T47D (cell line): ENCODE measurements at places on chromosomes 12 and 14.

GRCh38 chr12:115583591-115583990 is 693.9 kb downstream of the MED13L start:
- DNase-seq: no peak

GRCh38 chr14:33938131-33938949 is 12.5 kb downstream of the EGLN3 start:
- DNase-seq: peak; percentile 73

DNA sequence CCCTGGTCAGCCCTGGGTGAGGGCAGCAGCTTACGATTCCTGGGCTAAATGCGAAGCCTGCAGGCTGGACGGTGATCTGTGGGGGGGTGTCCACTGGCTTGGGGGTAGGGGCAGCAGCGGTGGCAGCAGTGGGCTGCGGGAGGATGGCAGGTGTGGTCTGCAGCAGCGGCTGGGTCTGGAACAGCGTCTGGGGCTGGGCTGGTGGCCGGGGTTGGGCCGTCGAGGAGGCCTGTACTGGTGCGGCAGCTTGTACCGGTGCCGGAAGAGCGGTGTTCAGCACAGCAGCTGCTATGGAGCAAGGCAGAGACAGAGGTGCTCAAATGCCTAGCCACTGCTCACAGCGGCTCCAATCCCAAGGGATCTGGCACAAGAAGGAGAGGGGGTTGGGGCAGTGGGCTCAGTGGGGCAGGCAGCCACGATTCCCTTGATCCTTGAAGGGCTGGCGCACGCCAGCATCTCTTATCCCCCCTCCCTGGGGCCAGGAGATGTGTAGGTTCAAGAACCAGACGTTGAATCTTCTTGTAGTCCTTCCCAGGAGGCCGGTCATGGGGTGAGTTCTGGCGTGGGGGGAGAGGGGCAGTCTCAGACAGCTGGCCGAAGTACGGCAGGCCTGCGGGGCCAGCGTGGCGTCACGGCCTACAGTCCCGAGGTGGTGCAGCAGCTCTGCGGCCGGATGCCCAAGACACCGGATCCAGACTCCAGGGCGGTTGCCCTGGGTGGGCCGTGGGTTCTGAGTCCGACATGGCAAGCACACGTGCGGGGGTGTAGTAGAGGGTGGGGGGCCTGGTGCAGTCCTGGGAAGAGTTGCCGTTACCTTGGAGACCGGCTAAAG is 19.9 kb downstream of the POU6F1 start:
- DNase-seq: no peak

DNA sequence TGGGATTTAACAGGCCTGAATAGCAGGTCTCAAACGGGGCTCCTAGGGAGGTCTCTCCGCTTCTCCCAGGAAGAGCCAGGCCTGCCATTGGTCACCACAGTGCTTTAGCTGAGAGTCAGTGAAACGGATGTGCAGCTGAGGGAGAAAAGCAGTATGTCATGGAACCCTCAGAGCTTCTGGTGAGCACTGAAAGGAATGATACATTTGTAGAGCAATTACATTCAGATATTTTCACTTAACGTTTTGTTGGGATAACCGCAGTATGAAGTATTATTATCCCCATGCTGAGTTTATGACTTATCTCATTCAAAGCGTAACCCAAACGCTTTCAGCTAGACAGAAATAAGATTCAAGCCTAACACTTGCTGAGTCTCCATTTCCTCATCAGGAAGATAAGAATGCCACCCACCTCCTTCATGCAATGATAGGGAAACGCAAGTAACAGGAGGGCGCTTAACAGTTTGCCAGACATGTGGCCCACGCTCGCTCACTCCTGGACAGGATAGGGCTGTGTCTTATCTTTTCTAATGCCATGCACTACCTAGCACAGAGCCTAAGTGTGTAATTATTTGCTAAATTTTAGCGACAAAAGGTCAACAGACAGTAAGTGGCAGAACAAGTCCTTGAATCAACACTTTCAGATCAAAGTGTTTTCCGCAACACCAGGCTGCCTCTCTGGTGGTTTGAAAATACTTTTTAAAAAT is 28.2 kb downstream of the DAD1 start:
- DNase-seq: no peak

DNA sequence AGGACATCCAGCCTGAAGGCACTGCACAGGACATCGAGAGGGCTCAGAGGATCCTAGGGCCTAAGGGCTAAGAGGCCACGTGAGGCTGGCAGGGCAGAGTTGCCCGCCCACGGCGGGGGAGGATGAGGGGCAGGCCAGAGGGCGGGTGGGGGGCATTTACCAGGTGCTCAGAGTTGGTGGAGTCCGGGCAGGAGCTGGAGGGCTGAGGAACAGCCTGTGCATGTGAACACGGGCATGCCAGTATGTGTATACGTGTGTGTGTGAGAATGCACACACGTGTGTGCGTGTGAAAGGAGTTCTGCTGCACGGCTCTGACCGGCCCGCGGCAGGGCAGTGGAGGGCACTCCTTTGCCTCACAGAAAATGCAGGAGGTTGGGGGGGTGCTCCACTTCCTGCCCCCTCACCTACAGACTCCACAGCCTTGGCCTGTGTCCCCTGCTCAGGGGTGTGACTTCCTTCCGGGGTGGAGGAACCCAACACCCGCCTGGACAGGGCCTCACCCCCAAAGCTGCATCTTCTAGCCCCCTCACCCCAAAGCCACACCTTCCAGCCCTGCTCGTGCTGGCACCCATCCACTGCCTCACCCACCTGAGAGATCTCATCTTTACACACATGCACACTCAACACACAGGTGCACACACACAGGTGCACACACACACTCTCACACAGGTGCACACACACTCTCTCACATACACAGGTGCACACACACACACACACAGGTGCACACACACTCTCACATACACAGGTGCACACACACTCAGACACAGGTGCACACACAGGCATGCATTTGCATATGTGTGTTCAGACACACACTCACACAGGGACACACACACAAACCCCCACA is 11.8 kb upstream of the GPR132 start:
- no peak for DNase-seq

GRCh38 chr12:11731455-11731854 is 82.0 kb downstream of the ETV6 start:
- no peak for DNase-seq

- no peak for DNase-seq
These were observed 1.9 kb downstream of the TTLL5 start for GRCh38 chr14:75662966-75663365.

- DNase-seq: peak; percentile 73
These were observed 136.3 kb downstream of the SCARB1 start for GRCh38 chr12:124727264-124727800.

GRCh38 chr14:93824518-93825234 is 36.4 kb upstream of the PRIMA1 start:
- DNase-seq: no peak

- no peak for DNase-seq
These were observed 135.5 kb downstream of the DPF3 start for GRCh38 chr14:72758420-72758819.

GRCh38 chr14:35124127-35124526 is 1.8 kb downstream of the PRORP start:
- DNase-seq: no peak

DNA sequence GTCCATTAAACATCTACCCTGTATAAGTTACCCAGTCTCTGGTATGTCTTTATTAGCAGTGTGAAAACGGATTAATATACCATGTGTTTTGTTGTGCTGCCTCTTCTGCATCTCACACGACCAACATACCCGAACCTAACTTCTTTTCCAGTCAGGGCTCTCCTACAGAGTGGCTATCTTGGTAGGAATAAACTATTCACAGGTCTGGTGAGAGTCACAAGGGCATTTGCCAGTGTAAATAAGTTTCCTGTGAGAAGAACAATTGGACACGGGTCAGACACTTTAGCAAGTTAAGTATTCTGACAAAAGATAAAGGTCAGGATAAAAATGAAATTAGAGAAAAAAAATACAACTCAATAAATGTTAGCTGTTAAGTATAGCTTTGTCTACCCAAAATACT is 60.9 kb downstream of the MYF5 start:
- peak; percentile 18 for DNase-seq

- peak; percentile 37 for DNase-seq
These were observed 861.3 kb upstream of the MGAT4C start for GRCh38 chr12:87117526-87117925.

DNA sequence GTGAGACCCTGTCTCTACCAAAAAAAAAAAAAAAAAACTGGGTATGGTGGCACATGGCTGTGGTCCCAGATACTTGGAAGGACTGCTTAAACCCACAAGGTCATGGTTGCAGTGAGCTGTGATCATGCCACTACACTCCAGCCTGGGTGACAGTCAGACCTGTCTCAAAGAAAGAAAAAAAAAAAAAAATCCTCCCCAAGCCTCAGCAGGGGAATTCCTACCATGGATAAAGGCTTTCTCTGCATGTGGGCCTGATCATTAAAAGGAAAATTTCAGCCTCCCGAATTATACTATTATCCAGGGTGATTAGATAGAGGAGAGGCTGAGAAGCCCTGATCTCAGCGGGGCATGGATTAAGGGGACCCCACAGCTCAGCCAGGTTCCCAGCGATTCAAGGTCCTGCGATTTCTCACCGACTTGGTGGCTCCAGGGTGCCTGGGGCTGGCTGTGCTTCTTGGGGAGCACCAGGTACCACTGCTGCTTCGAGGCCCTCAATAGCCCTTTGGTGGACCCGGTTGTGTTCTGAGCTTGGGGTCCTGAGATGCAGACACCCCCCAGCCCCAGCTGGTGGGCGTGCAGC is 5.6 kb downstream of the SH2B3 start:
- no peak for DNase-seq

- DNase-seq: no peak
These were observed 28.7 kb upstream of the CERS5 start for GRCh38 chr12:50195832-50196231.

DNA sequence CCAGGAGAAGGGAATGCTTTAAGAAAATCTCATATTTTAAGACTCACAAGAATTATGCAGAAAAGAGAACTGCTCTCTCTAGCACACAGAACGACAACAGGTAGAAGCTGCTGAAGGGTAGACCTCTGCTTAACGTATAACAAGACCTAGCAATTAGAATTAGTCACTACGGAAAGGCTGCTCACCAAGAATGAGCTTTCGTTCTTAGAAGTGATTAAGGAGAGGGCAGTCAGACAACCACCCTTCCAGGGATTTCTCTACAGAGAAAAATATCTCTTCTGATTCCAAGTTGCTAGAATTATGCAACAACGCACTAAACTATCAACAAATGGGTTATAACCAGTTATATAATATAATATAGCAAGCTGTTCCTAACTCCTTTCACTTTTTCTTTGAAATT is 18.6 kb downstream of the LRIG3 start:
- no peak for DNase-seq

DNA sequence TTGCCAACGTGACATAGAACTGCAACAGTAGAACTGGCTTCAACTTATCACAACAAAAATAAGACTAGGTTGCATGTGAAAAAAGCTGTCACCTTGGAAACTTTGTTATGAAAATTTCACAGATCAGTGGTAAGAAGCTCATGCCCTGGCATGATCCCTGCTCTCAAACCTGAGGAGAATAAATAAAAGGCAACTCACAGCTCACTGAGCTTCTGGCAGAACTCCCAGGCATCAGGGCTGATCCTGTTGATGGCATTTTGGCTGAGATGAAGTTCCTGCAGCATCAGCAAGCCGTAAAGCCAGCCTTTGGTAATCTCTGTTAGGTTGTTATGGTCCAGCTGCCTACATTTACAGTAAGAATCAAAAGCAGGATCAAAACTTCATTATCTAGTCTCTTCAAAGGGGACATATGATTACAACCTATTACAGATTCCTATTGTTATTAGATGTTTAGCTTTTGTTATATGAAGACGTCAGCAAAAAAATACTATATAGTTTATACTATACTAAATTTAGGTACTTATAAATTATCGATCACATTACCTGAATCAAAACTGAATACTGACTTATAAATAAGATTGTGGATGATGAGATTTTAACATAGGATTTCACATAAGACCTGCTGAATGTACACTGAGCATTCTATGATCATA is 32.0 kb downstream of the LRIG3 start:
- DNase-seq: no peak

DNA sequence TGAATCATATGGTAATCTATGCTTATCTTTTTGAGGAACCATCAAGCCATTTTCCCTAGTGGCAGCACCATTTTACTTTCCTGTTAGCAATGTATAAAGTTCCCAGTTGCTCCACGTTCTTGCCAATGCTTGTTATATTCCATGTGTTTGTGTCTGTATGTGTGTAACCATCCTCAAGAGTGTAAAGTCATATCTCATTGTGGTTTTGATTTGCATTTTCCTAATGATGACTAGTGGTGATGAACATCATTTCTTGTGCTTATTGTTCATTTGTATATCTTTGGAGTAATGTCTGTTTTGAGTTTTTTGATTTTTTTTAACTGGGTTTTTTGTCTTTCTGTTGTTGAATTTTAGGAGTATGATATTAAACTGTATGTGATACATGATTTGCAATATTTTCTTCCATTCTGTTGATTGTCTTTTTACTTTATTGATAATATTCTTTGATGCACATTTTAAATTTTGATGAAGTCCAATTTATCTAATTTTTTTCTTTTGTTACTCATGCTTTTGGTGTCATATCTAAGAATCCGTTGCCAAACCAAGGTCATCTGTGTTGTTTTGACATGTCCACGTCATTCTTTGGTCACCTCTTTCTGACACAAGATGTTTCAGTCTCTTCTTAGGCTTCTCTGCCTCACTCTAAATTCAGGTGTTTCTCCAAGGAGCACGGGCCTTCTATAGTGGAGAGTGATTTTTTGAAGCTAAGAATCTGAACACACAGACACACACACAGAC is 36.1 kb downstream of the PPHLN1 start:
- DNase-seq: no peak

DNA sequence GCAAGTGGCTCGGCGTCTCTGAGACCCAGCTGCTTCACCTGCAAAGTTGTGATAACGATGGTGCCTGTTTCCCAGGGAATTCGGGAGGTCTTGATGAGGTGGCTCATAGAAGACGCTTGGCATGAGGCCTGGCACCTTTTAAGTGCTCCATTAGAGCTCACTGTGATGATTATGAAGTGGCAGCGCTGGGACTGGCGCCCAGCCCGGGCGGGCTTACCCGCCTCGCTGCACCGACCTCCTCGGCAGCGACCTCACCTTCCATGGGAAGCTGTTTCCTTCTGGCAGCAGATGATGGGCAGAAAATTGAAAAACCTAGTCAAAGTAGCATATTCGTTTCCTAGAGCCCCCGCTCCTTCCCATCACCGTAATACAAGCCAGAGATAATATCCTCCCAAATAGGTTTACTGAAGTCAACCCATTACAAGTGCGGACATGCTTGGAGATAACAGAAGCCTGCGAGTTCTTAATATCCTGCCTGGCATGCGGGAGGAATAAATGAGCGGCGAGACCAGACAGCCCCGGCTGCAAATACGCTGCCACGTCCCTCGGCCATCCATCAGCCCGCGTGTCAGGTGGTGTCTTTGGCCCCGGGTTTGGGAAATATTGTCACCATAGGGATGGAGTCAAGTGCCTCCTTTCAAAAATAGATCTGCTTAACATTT is 35.2 kb upstream of the DLK1 start:
- no peak for DNase-seq
